GM03348 (cell line): ENCODE measurements at places on chromosomes 3 and 15.
A peak's percentile ranks its signal among the peaks of the same experiment; 100 is the strongest.

DNA sequence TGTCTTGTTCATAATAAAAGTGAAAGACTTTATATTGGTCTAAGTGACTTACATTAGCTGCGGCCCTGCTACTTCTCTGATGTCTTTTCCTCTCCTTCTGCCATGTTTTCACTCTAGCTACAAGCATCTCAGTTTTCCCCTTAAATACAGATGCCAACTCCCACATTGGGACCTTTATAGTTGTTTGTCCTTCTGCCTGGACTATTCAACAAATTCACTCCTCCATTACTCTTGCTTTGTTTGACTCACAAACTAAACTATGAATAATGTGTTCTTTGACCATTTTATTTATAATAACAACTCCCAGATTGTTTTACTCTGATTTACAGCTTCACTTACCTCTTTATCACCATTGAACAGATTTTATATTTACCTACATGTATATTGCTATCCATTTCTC is 1369.9 kb downstream of the SI start:
- no peak for DNase-seq

GRCh38 chr3:129224984-129225393 is 24.4 kb upstream of the COPG1 start:
- DNase-seq, result peak; percentile 85

DNA sequence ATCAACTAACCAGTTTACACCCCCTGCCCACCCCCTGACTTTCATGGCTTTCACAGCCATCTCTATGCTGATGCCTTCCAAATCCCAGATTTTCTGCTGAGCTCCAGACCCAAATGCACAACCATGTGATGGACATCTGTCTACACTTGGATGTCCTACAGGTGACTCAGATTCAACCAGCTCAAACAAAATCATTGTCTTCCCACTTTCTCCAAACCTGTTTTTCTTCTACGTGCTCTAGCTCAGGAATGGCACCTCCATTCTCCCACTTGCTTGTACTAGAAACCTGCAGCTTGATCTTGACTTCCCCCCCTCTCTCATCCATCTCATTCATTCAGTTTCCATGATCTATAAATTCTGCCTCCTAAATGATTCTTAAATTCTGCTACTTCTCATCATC is 34.1 kb upstream of the RARRES1 start:
- DNase-seq, result no peak

- DNase-seq, result no peak
These were observed 478.6 kb downstream of the ZIC1 start for GRCh38 chr3:147887797-147888196.

- no peak for DNase-seq
These were observed 46.7 kb upstream of the BCHE start for GRCh38 chr3:165883863-165884478.

DNA sequence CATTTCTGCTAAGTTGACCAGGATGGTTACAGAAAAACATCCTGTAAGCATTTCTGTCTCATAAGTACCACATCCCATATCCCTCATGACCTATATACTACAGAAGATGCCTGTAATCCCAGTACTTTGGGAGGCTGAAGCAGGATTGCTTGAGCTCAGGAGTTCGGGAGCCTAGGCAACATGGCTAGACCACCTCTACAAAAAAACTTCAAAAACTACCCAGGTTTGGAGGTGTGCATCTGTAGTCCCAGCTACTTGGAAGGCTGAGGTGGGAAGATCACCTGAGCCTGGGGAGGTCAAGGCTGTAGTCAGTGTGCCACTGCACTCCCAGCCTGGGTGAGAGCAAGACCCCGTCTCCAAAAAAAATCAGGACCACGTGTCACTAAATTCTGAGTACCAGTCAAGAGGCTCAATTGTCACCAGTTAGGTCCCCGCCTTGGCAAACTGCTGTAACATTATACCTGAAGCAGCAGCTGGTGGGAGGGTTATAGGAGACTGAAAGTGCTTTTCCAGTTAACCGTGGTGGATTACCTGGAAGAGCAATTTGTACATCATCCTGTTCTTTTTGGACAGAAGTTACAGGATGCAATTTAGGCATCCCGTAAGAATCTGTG is 6.2 kb downstream of the RPL32 start:
- no peak for DNase-seq
